ENCODE measurements at places on chromosomes 12 and 14.
A peak's percentile ranks its signal among the peaks of the same experiment; 100 is the strongest.

DNA sequence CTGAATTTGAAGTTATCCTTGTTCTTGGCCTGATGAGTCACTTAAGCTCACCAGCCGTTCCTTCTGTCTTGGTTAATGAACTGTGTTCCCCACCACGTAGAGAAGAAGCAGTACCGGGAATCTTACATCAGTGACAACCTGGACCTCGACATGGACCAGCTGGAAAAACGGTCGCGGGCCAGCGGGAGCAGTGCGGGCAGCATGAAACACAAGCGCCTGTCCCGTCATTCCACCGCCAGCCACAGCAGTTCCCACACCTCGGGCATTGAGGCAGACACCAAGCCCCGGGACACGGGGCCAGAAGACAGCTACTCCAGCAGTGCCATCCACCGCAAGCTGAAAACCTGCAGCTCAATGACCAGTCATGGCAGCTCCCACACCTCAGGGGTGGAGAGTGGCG is 68.2 kb downstream of the FRMD6 start:
- no peak for DNase-seq

DNA sequence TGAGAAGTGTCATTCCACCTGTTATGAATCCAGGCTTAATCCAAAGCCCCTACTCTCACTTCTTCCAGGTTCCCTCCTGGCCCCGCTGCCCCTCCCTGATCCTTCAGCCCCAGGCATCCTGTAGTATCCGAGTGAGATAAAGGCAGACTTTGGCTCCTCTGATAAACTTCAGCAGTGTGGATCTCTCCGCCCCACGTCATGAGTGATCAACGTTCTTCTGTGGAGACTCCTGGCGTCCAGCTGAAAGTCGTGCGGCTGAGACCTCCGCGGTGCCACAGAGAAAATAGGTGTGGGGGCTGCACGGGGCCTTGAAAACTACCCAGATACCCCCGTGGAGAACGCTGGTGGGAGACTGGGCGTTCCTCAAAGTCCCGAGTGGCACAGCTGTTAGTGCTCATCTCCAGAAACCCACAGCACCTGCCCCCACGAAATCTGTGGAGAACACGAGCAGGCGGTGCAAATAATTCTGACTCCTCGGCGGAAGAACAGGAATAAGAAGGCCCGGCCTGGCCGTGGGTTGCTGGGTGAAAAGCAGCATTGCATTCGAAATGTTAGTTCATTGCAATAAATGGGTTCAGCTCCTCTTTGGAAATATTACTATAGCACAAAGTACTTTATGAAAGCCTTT is 180.0 kb upstream of the RGS6 start:
- no peak for DNase-seq

DNA sequence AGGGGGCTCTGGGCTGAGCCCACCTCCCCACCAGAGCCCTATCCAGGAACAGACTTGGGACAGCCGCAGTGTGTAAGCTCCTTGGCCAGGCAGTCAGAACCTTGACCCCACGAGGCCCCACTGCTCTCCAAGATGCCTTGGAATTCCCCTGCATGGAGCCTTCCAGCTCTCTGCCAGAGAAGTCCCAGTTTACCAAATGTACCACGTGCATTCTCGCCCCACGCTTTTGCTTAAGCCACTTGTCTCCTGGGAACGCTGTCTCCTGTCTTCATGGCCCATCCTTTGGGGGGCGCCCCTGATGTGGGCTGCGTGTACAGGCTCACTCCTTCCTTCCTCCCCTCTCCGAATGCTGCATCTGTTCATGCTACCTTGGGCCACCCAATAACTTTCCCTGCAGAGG is 7.9 kb downstream of the FAIM2 start:
- DNase-seq = no peak

GRCh38 chr12:116171549-116171948 is 105.9 kb downstream of the MED13L start:
- no peak for DNase-seq

- no peak for DNase-seq
Observed at GRCh38 chr12:95962222-95962621, 19.1 kb downstream of the AMDHD1 start.

GRCh38 chr14:103072595-103073366 is 11.2 kb upstream of the LBHD2 start:
- DNase-seq = peak; percentile 89

DNA sequence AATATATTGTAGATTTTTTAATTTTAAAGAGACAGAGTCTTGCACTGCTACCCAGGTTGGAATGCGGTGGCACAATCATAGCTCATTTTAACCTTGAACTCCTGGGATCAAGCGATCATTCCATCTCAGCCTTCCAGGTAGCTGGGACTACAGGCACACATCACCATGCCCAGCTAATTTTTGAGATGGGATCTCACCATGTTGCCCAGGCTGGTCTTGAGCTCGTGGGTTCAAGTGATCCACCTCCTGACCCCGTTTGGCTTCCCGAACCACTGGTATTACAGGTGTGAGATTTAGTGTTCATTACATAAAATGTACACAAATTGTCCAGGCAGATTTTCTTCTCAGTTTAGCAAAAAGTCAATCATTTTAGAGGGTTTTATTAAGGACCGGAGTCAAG is 13.6 kb downstream of the SNX6 start:
- DNase-seq = no peak

DNA sequence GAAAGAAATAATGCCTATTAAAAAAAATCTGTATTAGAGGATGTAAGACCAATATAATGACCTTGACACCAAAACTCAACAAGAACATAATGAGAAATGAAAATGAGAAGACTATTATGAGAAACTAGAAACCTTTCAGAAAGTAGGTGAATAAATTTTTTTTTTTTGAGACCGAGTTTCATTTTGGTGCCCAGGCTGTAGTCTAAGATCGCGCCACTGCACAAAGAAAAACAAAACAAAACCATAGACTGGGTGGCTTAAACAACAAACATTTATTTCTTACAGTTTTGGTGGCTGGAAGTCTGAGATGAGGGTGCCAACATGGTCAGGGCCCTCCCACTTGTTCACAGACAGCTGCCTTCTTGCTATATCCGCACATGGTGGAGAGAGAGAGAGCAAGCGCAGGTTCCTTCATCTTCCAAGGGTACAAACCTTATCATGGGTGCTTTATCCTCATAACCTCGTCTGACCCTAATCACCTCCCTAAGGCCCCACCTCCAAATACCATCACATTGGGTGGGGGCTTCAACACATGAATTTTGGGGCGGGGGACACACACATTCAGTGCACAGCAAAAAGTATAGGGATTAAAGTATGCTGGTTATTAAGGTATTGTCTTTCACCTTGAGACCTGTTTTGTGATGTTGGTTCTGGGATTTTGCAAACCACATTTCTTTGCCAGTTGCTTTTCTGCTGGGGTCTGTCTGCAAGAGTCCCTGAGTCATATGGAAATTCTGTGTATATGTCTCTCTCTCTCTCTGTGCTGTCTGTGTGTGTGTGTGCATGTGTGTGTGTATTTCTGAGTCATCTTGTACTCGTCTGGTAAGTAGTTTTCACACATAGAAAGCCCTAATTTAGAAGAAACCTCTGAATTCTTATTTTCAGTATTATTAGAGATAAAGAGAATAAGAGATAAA is 26.2 kb downstream of the ZCRB1 start:
- DNase-seq = no peak

GRCh38 chr12:116969615-116970585 is 59.1 kb downstream of the FBXW8 start:
- no peak for DNase-seq

GRCh38 chr14:74049876-74050495 is 30.8 kb downstream of the BBOF1 start:
- DNase-seq = no peak

- DNase-seq = no peak
Observed at GRCh38 chr14:70873627-70874026, 33.6 kb upstream of the PCNX1 start.

GRCh38 chr12:26318661-26319068 is 123.3 kb downstream of the SSPN start:
- peak; percentile 63 for DNase-seq

DNA sequence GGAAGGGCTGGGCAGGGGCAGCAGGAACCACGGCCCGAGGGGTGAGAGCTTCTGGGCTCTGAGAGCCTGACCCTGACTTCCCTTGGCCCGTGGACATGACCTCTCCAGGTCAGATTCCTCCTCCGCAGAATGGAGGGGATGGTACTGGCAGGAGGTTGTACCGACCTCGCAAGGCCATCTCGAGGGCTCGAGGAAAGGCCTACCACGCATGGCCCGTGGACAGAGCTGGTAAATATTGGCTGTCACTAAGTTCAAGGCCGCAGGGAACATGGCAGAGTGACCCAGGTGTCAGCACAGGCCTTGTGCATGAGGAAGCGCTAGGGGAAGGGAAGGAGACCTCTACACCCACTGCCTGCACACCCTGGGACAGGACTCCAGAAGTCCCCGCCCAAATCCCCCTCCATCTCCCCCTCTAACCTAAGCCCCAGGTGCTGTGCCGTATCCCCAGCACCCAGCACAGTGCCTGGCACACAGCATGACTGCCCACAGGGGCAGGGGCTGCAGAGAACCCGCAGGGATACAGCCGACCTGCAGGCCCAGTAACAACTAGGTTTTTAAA is 54.9 kb upstream of the PPP2R5C start:
- no peak for DNase-seq

GRCh38 chr14:60657456-60658210 is 8.4 kb upstream of the SIX1 start:
- DNase-seq = no peak

DNA sequence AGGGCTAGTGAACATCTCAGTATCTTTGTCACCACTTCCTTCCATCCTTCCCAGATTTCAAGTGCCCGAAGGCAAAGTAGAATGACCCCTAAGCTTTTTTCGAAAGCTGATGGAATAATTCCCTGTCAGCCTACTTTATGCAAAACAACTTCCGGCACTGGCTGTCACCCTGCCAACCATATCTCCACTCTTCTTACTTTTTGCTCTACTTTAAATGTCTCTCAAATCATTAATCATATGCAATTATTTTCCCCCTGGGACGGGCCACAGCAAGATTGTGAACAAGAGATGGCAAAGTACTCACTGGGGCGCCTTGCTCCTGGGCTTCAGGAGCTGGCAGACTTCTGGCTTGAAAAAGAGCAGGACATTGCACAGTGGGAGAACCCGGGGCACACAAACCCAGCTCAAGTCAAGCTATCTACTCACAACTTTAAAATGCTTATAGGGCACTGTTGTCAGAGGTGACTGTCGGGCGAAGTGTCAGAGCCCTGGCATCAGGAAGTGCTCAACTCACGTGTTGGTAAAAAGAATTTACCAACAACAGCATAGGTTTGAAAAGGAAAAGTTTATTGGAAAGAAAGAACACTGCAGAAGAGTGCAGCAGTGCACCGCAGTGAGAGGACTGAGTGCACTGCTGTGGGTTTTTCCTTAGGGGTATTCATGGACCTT is 373.5 kb downstream of the PAWR start:
- no peak for DNase-seq

DNA sequence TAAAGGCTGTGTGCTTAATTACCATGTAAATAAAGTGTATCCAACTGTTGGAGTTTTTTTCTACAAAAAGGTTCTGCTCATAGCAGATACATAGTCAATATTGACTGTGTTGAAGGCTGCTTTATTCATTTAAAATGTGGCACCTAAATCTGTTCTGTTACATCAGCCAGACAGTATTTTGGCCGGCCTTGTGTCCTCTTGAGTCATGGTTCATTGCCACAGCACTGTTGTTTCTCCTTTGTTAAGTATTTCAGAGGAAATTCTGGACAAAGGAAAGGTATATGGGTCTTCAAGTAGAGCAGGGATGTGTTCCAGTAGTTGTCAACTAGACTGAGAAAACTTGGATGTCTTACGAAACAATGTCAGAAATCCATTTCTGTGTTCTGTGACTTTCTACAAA is 95.5 kb downstream of the SLC38A6 start:
- DNase-seq = no peak

DNA sequence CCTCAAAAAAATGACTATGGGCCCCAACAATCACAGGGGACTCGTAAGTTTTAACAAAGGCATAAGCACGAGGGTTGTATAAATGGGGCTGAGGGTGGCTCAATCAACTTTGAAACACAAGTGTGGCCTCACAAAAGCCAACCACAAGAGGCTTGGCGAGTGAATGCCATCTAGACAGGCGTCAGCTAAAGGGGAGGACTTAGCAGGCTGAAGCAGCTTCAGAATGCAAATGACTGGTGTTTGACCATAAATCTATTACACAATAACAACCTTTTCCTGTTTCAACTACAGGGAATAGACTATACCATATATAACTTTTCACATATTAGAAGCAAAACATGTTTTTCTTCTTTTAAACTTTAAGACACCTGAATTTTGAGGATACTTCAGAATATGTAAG is 777.9 kb downstream of the FSCB start:
- no peak for DNase-seq

DNA sequence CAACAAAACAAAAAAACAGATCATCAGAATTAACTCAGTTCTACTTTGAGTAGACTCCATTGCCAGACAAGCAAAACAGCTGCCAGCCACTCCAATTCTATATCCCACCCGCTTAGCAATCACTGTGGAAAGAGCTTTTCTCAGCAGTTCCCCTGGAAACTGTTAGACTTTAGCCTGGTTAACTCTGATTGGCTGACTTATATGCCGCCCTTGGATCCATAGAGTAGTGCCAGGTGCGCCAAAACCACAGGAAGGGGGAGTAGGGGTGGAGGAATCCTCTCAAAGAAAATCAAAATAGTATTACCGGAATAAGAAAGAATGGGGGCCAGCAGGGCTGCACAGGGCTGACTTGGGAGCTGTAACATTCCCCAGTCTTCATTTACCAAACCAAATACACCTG is 5.4 kb upstream of the EML5 start:
- DNase-seq = no peak

DNA sequence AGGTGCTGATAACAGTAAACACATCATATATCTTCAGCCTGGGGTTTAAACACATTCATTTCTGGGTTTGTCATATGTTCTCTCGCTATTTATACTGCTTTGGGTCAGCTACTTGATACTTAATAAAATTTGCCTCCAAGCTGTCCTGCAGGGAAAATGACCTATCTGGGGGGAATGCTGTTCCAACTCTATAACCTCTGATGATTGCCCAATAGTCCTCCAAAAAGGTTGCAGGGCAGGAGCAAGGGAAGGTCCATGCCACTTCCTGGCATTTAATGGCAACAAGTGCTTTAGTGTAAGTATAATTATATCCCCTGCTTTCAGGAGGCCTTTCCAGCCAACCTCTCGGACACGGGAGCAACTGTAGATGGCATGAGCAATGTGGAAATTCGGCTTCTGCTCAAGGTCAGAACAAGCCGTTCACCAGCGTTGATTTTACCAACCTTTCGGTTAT is 198.0 kb upstream of the EEA1 start:
- DNase-seq = no peak

- DNase-seq = no peak
Observed at GRCh38 chr12:121577443-121578180, 3.2 kb downstream of the KDM2B start.

GRCh38 chr14:72008666-72009065 is 76.4 kb downstream of the RGS6 start:
- DNase-seq = no peak
